ENCODE measurements at places on chromosomes 3 and 15. TPM values are rescaled to one million over a fixed set of nuclear protein-coding genes. Genes with fewer than 3 reads are reported as not detected.
A peak's percentile ranks its signal among the peaks of the same experiment; 100 is the strongest.

- DNase-seq = no peak
Measured at GRCh38 chr3:57053122-57053521, 7.3 kb upstream of the SPATA12 start.

DNA sequence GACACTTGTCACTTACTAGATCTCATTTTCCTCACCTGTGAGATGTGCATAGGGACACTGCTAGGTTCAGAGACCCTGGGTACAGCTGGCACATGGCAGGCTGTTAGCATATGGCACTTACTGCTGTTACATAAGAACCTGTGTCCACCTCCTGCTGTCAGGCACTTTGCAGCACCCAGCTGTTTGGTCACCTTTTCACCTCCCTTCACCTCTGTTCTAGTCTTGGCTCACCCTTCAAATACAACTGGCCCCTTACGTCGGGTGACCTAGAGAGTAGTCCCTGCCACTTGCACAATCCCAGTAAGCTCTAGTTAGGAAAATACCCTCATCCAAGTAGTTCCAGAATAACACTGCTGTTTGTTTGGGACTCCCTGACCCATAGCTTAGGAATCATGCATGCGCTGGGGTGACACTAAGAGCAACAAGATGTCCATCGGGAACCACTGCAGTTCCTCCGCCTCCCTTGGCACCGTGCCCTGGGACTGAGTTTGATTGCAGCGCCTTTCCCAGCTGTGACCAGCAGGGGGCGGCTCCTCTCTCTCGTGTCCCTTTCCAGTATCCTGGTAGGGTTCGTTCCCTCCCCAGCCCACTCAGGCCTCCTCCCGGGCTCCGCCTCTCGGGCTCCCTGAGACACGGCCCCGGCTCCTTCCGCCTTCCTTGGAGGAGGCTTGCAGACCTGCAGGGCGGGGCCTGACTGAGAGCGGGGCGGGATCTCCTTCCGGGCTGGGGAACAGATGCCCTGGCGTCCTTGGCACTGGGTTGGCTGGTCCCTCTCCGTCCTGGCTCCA is 78.6 kb downstream of the ABHD5 start:
- peak; percentile 98 for DNase-seq

GRCh38 chr3:128123538-128124368 is at the start of gene RUVBL1:
Gene RUVBL1, minus strand, starts transcription at chr3:128123812. Its CDS starts 88 bp downstream, at chr3:128123724.
- DNase-seq = peak; percentile 97

DNA sequence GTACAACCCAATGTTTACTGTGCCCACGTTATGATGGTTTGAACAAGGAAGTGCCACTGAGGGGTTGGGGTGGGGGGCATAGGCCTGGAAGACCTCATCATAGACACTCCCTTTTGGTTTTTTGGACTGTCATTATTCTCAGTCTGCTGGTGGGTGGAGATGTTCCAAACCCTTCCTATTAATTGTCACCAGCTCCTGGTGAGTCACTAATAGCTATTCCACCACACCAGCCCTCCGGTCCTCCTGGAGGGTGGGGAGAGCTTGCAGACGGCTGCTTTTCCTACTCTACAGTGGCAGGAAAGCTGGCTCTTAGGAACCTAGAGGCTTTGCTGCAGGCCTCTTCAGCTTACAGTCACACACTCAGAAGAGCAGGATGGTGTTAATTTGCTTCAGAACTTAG is 9.0 kb upstream of the COPG1 start:
- DNase-seq = no peak

ITGA11 gene
- 10.3 TPM for total RNA-seq

CMTM8 gene
- 7.6 TPM for total RNA-seq

DNA sequence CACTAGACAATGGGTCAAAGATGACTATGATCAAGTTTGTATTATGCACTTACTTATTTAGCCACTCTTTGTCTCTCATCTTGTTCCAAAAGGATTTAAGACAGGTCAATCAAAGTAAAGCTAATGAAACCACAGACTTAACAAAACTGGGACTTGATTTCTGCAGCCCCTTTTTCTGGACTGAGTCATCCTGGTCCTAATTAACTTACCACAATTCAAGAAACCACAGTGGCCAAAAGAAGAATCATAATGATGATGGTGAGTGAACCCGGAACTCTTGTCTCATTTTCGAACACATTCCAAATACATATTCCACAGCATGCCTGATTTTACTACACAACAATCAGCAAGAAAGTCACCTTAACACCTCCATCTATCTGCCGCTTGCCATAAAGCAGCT is 1333.0 kb downstream of the ROBO1 start:
- DNase-seq = no peak

SLC2A2 gene
- not detected for total RNA-seq

GRCh38 chr15:69141833-69142232 is 18.6 kb upstream of the GLCE start:
- no peak for DNase-seq

GRCh38 chr15:60374628-60375081 is 23.1 kb downstream of the ANXA2 start:
- DNase-seq = no peak

GRCh38 chr3:39327053-39327745 is 2.3 kb upstream of the CCR8 start:
- no peak for DNase-seq

DNA sequence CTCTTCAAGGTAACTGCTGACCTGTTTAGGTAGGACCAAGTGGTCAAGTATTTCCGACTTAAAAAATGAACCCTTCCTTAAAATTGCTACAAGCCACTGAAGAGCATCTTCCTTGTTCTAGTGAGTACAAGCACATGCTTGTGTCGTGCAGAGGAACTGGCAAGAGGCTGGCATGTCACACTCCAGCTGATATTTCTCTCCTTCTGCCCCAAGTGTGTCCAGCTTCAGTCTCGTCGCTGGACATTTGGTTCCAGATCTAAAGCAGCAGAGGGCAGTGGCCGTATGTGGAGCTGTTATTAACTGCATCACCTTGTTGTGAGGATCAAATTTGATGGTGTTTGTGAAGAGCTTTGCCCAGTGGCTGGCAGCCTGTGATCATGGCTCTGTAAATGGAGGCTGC is 10.0 kb downstream of the RBP2 start:
- no peak for DNase-seq

BNIP2 gene
- total RNA-seq = 101 TPM

DNA sequence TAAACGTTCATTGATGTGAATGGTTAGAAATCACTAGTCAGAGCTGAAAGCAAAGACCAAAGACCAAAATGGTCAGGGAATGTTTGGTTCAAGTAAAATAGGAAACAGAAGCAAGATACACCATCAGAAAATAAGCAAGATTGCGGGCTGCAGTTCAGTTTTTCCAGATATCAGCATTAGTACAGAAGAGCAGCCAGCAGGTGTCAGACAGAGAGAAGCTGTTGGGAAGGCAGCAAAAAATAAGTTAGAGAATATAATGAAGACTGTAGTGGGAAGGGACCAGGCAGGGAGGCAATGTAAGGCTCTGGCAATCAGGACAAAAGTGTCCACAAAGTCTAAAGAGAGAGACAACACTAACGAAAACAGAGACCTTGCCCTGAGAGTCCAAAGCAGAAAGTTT is 639.4 kb upstream of the NAALADL2 start:
- no peak for DNase-seq

MINAR1 gene
- 0.98 TPM for total RNA-seq

GRCh38 chr3:196842567-196843434 is 24.9 kb upstream of the SENP5 start:
- no peak for DNase-seq

DNA sequence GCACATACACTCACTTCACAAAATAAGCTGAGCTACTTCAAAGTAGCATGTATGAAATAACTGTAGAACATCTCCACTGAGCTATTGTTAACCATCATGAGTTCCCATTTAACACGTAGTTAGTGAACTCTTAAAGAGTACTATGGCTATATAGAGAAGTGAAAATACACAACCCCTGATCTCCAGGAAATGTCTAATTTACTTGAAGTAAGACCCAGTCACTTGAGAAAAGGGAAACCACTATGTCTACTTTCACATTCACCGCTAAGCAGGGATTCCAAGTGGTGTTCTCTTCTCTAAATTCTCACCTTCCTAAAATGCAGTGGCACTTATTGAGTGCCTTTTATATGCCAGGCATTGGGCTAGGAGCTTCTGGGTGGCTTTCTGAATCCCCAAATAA is 35.0 kb upstream of the COLQ start:
- no peak for DNase-seq

PLAAT1 gene
- 0.98 TPM for total RNA-seq

CSTA gene
- 6.3 TPM for total RNA-seq

GRCh38 chr15:50911001-50911400 is 2.5 kb downstream of the AP4E1 start:
- no peak for DNase-seq

GRCh38 chr15:98803228-98804056 is 155.1 kb downstream of the IGF1R start:
- DNase-seq = no peak

- DNase-seq = peak; percentile 62
Measured at GRCh38 chr15:66565741-66566144, at the start of gene LCTL. Gene LCTL, minus strand, starts transcription at chr15:66565998. Its CDS starts 633 bp downstream, at chr15:66565365.

ATG7 gene
- total RNA-seq = 68.9 TPM

HTD2 gene
- total RNA-seq = 12.9 TPM

DNA sequence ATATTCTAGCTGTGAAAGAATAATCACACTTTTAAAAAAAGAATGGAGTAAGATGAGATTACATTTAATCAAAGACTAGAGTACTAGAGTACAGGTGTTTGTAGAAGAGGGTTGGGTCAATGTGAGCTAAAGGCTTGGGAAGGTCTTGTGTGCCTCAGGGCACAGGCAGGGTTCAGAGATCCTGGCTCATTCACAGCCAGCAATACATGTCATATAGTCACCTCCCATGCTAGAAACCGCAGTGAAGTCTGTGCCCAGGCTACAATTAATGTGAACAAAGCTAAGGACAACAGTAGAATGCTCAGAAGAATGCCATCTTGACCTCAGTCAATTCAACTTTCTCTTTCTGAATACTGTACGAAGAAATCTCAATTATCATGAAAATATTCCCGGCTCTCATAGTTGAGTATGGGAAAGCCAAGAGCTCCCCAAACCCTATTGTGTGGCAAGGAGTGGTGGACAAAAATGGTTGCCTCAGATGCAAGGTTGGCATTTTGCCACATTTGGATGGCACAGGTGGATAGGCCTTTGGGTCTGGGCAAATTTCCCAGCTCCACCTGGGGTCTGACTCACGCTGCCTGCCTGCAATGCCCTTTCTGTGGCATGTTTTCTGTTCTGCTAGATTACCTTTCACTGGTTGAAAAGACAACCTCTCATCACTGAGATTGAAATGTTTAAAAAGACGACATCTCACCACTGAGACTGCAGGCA is 70.2 kb downstream of the NMD3 start:
- no peak for DNase-seq

OR5AC2 gene
- total RNA-seq = not detected

RUVBL1 gene
- 26.7 TPM for total RNA-seq

DUOXA2 gene
- not detected for total RNA-seq

GRCh38 chr3:177816667-177817208 is 619.5 kb upstream of the TBL1XR1 start:
- DNase-seq = no peak

DLL4 gene
- total RNA-seq = 33.3 TPM

DNA sequence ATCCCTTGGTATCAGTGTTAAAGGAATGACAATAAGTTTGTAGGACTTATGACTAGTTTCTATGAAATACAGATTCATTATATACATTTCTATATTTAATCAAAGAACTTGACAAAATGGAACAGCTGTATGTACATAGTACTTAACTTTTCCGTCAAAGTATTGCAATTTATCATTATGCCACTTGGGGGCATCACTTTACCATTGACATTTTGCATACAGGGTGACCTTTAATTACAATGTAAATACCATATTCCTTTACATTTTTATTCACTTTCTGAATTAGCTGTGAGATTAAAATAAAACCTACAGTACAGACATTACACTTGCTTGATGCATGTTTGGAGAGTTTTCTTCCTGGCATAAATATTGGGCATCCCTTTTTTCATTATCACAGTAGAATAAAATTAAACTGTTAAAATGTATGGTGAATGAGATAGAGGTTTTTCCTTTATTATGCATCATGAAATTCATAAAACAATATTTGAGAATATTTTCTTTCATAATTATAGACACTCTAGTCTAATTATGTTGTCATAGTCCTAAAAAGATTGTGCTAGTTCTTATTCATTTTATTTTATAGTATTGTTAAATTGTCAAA is 6.9 kb downstream of the NEK11 start:
- DNase-seq = no peak

DNA sequence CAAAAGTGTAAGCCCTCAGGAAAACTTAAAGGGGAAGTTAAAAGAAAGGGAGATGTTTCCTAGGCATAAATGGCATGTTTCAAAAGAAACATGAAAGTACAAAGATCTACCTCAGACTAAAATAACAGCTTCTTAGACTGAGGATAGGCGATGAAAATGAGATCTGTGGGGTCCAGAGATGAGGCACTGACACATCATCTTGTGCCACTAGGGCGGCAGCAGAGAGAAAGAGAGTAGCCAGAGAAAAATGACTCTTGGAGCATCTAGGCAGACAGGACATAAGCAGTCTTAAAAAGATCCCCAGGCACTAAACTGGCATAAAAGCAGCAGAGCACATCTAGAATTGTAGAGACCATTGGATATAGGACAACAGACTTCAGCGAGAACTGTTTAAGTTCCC is 42.5 kb upstream of the RFX7 start:
- DNase-seq = no peak

TICRR gene
- 0.22 TPM for total RNA-seq

DNA sequence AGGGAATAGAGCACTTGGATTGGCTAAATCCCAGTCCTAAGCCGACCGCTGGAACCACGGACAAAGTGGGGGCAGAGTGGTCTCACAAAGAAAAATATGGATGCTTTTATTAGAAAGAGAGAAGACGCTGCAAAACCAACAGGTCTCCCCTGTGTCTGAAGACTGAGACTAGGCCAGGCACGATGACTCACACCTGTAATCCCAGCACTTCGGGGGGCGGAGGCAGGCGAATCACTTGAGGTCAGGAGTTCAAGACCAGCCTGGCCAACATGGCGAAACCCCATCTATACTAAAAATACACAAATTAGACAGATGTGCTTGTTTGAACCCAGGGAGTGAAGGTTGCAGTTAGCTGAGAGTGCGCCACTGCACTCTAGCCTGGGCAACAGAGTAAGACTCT is 61.8 kb downstream of the ZDHHC19 start:
- no peak for DNase-seq

DNA sequence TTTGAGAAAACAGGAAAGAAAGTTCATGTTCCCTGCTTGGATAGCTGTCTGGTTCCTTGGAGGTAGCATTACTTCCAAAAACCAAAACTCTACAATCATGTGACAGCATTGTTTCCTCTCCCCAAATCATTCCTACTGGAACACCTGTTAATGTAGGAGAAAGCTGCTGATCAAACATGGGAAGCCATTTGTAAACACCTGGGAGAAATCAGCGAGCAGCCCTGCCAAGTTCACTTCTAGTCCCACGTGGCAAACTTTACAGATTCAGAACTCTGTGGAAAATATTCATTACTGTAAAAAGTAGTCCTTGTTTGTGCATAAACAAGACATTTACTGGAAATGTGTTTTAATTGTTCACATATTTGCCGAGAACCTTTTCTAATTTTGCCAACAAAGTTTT is 275.5 kb upstream of the AZI2 start:
- DNase-seq = no peak

SERPINI1 gene
- 10.4 TPM for total RNA-seq

DNA sequence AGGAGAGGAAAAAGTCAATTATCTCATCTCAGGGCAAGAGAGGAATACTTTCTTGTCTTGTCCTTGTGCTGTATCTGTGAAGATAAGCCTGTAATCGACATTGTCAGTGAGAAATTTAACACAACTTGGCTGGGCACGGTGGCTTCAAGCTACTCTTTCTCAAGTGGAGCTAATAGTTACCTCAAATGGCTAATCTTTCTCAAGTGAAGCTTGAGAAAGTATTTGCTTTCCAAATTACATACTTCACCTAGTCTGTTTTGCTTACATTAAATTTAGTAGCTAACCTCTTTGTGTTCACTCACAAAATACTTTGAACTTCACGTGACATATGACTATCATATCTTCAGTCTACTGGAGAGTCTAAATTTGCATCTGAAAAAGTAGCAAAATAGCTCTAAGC is 48.3 kb upstream of the B3GALNT1 start:
- no peak for DNase-seq
